ENCODE measurements at places on chromosomes 7 and 10. TPM values are rescaled to one million over a fixed set of nuclear protein-coding genes. Genes with fewer than 3 reads are reported as not detected.

The SMIM30 gene
- total RNA-seq: 33.6 TPM

The TDRD1 gene
- total RNA-seq: not detected

The ADIRF gene
- not detected for total RNA-seq

The ERVW-1 gene
- not detected for total RNA-seq

The MRPS17 gene
- 29.2 TPM for total RNA-seq

The ANKRD16 gene
- 8.3 TPM for total RNA-seq

The TMEM229A gene
- not detected for total RNA-seq
